Fibroblast of skin of left biceps (primary cell): ENCODE measurements at places on chromosomes 2 and 18.

GRCh38 chr2:226664140-226664539 lies 135.5 kb downstream of the IRS1 start:
- DNase-seq: no peak

DNA sequence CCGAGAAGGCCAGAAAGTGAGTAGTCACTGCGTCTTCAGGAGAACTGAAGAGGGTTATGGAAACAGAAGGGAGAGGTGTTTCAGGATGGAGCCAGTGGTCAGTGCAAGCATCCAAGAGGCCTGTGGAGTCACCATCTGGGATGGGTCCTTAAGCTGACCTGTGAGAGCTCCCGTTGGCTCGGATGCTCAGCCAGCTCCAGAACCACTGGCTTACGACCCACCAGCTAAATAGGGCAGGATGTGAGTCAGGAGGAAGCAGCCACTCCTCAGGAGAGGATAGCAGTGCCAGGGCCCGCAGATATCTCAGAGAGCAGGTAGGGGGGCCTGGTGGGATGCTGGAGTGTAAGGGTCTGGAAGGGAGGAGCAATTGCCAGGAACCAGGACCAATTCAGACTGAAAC lies 63.1 kb upstream of the B3GNT7 start:
- DNase-seq: no peak

DNA sequence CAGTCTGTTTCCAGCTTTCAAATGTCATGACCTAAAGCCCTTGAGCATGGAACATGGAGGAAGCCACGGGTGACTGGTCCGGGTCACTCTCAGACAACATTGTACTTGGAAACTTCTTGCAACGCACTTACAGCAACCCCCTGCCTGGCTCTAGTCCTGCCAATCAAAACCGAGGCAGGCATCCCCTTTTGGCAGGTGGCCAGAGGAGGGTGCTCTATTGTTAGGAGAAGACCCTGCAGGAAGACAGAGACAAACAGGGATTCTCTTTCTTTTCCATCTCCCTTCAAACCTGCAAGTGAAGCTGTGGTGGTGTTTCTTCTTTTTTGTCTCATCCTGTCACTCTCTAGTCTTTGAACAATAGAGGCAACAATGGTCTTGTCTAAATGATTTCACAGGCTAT lies 667.2 kb downstream of the ZEB2 start:
- no peak for DNase-seq

DNA sequence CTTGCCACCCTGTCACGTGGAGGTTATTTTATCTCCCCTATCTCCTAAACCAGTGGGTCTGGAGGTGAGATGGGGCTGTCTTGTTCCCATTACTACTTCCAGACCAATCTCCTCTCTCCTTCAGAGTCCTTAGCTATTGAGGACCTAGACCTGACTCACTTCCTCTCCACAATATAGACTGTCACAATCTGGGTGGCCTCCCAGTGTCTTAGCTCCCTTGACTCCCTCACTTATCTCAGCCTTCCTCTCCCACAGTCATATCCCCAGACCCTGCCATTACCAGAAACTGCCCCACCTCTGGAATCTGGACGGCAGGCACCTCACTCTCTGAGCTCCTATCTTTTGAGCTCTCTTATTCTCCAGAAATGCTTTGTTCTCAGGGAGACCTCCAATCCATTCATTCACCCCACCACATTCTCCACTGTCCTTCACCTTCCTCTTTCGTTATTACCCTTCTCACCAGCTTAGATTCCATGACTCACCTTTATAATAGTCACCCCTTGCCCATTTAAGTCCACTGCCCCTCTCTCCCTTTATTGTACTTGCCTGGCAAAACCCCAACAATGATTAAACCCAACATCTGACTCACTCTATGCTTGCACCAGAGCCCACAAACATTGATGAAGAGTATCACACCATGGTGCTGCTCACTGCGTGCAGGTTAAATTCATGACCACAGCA lies 23.3 kb upstream of the SIX3 start:
- no peak for DNase-seq

- no peak for DNase-seq
These were observed 212.0 kb upstream of the RAB6C start for GRCh38 chr2:129767346-129768035.

GRCh38 chr18:23210526-23210925 lies 75.2 kb downstream of the CABLES1 start:
- DNase-seq: no peak

GRCh38 chr2:28356095-28356911 lies 36.4 kb upstream of the FOSL2 start:
- peak; percentile 66 for DNase-seq

GRCh38 chr2:42675815-42676214 lies 88.1 kb downstream of the OXER1 start:
- no peak for DNase-seq

- no peak for DNase-seq
These were observed 55.7 kb upstream of the CTAGE1 start for GRCh38 chr18:22473366-22473765.

GRCh38 chr2:108164318-108164717 lies 75.5 kb upstream of the SULT1C3 start:
- no peak for DNase-seq

DNA sequence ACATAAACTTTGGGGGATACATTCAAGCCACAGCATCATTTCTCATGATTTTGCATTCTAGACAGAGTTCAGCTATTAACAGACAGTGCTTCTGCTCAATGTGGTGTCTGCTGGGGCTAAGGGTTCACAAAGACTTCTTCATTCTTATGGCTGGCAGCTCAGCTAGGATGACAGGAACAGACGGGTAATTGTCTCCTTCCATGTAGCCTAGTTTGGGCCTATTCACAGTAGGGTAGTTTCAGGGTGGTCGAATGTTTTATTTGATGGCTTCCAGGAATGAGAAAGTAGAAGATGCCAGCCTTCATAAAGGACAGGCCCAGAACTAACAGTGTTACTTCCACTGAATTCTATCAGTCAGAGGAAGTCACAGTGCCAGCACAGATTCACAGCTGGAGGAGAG lies 26.0 kb upstream of the BCL2L11 start:
- DNase-seq: no peak

DNA sequence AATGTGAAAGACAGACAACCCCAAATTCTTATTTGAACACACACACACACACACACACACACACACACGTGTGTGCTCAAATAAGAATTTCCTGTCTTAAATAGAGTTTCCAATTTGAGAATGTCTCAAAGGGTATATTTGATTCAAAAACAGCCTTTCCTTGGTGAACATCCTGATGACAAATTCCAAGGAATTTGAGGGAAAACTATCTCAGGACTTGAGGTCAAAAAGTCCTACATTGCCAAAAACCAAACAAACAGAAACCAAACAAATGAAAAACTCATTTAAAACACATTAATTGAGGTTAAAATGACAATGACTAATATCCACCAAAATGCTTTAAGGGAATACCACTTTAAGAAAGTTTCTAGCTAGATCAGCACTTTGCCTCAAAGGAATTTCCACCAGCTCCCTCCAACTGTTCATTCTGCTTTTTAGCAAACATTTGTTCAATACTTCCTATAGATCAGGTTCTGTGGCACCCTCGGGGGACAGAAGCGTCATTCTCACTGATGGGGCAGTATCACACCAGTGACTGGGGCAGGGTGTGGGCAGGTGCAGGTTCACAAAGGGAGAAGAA lies 232.1 kb upstream of the TRIB2 start:
- no peak for DNase-seq

DNA sequence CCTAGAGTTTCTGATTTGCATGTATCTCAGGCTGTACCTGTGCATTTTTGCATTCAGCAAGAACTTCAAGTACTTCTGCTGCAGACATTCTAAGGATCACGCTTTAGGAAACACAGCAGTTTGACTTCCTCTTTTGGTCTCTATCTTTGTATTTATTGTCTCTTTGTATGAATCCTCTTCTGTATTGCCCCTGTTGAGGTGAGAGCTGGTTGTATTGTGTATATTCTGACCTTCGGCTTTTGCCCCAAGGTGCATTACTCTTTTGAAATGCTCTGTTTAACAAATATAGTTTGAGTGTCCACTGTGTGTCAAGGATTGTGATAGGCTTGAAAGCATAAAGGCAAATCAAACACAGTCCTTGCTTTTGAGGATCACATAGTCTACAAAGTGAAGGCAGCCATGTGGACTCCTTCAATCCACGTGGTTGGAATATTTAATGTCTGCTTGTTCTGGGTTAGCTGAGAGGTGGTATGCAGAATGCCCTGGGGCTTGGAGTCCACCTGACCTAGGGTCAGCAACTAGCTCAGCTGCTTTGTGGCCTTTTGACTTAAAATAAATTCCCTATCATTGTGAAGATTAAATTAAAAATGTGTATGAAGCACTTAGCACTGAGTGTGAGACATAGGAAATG lies 108.1 kb downstream of the LYPD6 start:
- no peak for DNase-seq

DNA sequence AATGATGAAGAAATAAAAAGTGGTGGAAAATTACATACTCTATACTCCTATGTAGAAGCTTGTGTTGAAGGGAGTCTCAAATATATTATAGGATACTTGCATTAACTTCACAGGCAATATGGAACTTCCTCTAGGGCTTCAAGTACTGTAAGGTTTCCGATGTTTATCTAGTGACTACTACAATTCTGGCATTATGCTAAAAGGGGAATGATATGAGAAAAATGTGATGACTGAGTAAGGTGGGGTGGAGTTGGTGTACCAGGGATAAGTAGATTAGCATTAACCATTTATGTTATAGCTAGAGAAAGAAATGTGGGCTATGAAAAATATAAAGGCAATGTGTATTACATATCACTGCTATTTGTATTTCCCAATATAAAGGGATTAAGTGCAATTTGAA lies 229.5 kb downstream of the DCC start:
- no peak for DNase-seq

DNA sequence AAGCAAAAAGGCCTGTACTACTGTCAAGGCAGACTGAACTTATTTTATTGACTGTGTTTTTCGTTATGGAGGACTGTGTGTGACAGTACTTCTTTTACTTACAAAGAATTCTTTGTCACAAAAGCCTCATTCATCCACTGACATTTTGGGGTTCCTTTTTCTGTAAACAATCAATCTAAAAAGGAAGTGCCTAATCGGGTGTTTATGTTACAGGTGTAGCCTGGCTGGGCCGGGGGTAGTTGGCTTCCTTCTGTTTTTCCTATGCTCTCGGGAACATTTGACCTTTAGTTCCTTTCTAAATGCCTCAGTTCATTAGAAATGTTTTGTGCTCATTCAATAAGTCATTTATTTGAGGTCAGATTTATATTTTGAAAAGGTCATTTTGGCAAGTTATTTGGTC lies 8.3 kb downstream of the ZCCHC2 start:
- DNase-seq: no peak

GRCh38 chr2:157784823-157785175 lies 91.3 kb downstream of the ACVR1 start:
- DNase-seq: no peak

DNA sequence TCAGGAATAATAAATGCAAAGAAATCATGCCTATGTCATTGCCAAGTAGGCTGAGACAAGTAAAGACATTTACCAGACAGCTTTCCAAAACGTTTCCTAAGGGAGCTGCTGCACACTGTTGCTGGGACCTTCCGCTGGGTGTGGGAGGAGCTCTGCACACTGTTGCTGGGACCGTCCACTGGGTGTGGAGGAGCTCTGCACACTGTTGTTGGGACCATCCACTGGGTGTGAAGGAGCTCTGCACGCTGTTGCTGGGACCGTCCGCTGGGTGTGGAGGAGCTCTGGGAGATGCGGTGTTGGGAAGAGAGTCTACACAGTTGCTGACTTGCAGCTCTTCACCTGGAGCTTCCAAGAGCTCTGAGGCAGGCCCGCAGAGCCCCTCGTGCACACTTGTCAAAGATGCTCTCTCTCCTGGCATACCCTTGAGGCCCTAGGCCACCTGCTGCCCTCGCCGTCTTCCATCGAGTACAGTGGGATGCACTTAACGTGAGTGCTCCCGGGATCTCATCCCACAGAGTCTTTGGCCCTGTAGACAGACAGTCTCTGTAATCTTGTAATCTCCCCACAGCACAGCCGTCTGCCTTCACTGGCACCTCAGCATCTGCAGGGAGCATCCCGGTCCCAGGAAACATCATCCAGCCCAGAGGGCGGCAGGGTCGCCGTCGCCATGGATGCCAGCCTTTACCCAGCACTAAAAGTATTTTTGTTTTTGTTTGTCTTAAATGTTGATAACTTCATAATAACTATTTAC lies 51.4 kb downstream of the TRAPPC12 start:
- no peak for DNase-seq

DNA sequence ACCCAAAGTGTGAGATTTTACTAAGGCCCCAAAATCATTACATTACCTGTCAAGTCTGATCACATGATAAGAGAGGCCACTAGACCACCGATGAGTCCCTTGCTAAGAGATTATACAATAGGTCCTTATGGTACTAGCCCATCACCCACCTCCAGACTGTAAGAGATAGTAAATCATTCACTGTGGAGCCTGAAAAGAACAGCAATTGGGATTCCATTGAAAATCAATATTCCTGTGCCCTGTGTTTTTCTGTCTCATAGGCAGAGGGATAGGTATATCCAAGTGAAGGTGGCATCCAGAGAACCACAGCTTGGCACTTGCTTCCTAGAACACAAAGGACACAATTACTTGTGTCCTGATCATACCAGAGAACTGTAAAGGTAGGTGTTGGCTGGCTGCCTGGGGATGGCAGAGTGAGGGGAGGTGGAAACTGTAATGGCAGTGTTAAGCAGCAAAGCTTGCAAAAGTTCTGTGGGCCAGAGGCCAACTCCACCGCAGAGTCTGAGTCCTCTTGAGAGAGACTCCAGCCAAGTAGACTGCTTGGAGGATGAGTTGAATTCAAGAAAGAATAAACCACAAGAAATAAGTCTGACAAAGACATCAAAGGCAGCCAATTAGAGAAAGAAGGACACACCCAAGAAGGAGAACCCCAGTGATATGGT lies 102.0 kb upstream of the PIEZO2 start:
- DNase-seq: no peak

DNA sequence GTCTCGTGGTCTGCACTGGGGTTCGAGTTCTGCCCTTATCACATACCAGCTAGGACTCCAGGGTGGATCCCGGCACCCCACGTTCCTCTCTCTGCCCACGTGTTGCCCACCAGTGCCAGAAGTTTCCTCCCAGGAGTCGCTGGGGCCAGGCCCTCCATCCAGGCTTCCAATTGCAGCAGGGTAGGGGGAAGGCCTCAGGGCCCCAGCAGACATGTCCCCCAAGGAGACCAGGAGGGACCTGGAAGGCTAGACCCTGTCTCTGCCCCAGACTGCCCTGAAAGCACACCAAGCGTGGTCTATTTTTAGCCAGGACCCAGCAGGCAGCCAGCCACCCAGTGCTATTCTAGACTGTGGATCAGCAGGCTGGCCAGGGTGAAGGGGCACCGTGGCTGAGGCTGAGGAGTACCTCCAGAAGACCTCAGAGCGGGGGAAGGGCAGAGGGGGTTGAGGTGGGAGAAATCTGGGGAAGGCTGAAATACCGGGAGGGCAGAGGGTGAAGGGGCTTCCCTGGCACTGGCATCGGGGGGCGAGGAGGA lies 18.8 kb upstream of the TNS1 start:
- DNase-seq: no peak
